ENCODE measurements at places on chromosomes 2 and 18.

GRCh38 chr2:191008286-191008685 is 5.7 kb downstream of the STAT1 start:
- DNase-seq: no peak

GRCh38 chr2:25198209-25198525 is 29.8 kb upstream of the POMC start:
- DNase-seq: no peak

DNA sequence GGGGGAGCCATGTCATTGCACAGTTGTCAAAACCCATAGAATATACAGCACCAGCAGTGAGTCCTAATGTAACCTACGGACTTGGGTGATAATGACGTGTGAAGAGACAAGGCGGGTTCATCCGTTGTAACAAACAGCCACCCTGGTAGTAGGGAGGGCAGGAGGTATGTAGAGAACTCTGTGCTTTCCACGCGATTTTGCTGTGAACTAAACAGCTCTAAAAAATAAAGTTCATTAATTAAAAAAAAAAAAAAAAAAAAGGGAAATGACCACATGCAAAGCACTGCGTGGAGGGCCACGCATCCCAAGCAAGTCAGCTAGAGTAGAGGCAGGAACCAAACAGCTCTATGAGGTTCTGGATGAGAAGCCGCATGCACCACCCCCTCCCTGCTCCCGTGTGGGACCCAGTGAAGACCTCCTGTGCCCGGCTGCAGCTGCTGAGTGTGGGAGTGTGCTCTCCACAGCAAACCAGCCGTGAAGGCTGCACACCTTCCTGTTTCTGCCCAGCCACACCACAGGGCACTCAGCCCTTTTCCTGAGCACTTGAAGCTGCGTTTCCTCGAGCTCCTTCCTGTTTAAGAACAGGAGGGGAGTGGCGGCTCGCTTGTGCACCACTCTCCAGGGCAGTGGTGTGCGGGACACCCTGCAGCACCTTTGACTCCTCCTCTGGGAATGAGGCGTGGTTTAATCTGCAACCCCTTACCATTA is 65.6 kb downstream of the ODC1 start:
- DNase-seq: peak; percentile 21

- DNase-seq: no peak
Measured at GRCh38 chr18:11572201-11572600, 37.2 kb upstream of the SLC35G4 start.

All from activated naive CD4-positive, alpha-beta T cell treated with Interleukin-2 at 50 U/mL for 16 hours (primary cell).